ENCODE measurements at places on chromosomes 4 and X.

DNA sequence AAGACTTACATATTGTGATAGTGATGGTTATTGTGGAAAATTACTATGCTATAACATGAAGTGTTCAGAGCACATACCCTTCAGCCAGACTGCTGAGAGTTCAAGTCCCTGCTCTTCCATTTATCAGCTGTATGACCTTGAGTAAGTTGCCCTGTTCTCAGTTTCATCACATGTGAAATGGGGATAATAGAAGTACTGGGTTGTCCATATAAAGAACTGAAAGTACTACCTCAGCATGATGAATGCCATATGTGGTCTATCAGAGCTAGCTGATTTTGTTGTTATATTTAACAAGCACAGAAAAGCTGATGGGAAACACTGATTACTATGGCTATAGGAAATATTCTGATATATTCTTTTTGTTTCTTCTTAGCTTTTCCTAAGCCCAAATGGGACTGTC is 115.6 kb downstream of the REPS2 start:
- DNase-seq = no peak

DNA sequence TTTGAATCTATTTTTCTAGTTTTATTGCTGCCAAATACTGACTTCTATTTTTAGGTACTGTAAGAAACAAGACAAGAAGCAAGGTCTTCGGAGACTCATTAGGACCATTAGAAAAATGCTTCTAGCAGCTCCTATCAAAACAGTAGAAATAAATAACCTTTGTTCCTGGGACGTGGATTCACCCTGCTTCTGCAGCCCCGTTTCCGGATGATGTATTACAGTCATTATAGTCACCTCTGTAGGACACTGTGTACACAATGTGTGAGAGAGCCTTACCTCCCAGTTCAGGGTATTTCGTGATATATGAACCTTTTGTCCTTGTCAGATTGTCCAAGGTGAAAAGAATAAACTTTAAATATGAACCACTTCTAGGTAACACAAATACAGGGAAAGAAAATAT is 484.0 kb upstream of the TECRL start:
- no peak for DNase-seq

DNA sequence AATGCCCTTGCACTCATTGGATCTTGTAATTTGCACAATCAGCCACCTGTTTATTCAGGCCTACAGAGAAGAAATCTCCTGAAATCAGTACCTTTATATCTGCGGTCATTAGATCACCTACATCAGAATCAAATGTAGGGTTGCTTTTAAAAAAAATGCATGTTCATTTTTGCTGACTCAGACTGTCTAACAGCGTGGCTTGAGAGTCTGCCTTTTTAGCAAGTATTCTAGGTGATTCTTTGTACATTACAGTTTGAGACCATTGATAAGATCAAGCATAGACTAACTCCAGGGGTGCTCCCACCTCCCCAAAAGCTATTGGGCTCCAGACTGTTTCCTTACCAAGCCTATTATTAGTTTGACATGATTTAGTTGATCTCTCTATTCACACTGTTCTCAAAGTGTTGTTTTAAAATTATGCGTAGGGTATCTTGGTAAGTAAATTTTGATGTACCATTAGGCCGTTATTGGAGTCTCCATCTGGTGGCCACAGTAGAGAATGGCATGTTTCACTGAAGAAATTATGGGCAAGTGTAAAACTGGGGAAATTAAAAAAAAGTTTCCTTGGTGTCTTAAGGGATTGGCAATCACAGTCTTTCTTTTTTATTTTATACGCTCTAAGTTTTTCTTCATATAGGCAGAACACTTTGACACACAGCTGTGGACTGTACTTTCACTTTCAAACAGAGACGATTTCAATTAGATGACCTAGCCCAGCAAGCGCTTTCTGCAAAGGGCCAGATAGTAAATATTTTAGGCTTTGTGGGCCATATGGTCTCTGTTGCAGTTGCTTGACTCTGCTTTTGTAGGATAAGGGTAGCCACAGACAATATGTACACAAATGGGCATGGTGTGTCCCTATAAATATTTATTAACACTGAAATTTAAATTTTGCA is 33.7 kb upstream of the MSL3 start:
- no peak for DNase-seq

GRCh38 chr4:105068516-105068915 is 78.2 kb upstream of the TET2 start:
- DNase-seq = no peak

DNA sequence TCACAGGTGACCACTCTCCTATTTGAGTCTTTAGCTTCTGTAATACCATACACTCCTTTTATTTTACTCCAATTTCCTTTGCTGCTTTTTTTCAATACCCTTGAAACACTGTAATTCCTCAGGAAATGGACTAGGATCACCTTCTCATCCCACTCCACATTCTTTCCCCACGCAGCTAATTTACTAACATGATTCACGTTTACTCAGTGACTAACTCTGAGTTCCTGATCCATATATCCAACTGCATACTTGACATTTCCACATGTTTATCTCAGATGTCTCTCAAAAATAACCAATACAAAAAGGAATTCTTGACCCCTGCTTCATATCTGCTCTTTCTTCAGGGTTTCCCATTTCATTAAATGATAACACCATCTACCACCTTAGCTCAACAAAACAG is 19.9 kb downstream of the RPS6KA6 start:
- DNase-seq = no peak

GRCh38 chrX:118496763-118497079 is 1.1 kb downstream of the DOCK11 start:
- DNase-seq = no peak

GRCh38 chr4:153345012-153345981 is 809 bp downstream of the MND1 start:
- no peak for DNase-seq

Measured in activated CD8-positive, alpha-beta memory T cell treated with anti-CD3 and anti-CD28 coated beads for 4 hours (primary cell).